Uterus (tissue), 4 donors: ENCODE measurements at places on chromosomes 3 and 15.

DNA sequence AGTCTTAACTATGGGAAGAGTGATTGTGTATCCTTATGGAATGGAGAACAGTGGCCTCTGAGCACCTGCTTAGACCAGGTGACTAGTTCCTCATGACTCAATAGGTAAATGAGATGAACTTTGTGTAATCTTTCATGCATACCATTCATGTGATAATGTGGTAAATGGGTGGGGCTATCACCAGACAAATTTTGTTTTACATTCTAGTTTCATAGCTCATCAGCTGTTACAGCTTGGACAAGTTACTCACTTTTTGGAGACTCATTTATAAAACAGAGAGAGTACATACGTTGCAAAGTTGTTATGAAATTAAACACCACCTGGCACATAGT is 103.7 kb upstream of the TGFBR2 start:
- no peak for DNase-seq

GRCh38 chr3:65096110-65096745 is 408.4 kb upstream of the ADAMTS9 start:
- DNase-seq, result no peak

DNA sequence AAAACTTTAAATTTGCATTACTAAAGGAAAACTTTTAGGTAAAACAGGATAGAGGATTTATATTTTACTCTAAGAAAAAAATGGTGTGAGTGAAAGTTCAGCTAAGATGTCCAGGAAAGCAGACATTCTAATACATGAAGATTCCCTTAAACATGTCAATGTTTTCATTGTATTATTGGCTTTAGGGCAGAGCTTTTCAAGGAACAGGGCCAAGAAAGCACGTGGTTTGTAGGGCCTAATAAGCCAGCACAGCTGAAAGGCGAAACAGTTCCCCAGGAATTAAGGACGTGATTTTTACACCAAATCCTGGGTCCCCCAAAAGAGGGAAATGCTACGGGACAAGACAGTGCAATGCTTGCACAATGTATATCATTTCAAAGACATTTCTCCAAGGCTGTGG is 48.6 kb upstream of the MKRN3 start:
- no peak for DNase-seq

GRCh38 chr3:12188681-12189287 is 30.1 kb upstream of the TIMP4 start:
- no peak for DNase-seq

- no peak for DNase-seq
Measured at GRCh38 chr3:117903226-117903625, 1131.4 kb downstream of the IGSF11 start.

GRCh38 chr3:54882129-54882833 is 45.6 kb downstream of the LRTM1 start:
- no peak for DNase-seq

GRCh38 chr3:190968616-190969015 is 106.1 kb upstream of the GMNC start:
- DNase-seq, result no peak
